IPS DF 6.9 (cell line): ENCODE measurements at places on chromosomes 7 and 10.
A peak's percentile ranks its signal among the peaks of the same experiment; 100 is the strongest.

- peaks cover 2% of the 10 kb centered on the region; the same call in 1 of the 2 replicates for H3K4me1 ChIP-seq
- DNase-seq, result no peak
- peak overlapping the region; percentile 93 for H3K4me3 ChIP-seq
- H3K27ac ChIP-seq, result no peak overlapping the region
- H3K27me3 ChIP-seq, result no peaks in the 10 kb centered on the region
Measured at GRCh38 chr7:99499371-99499720, 735 bp downstream of the ZNF394 start.

DNA sequence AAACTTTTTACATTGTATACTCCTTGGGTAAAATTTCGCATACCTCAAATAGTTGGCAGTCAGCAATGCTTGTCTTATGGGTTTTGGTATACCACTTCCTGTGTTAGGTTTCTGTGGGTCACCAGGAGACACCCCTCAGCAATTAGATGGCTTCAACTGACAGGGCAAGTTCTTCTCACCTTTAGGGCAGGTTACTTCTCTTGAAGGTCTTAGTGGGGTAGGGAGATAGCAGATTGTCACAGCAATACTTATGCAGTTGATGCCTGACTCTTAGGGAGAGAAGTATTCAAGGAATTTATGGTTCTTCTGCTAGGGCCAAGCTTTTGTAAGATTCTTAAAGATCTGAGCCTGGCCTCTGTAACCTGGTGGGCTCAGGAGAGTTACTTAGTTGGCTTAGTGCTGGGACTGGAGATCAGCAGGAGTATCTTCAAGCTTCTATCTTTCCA is 42.9 kb downstream of the MKLN1 start:
- H3K4me1 ChIP-seq, result no peaks in the 10 kb centered on the region; the same call in 1 of the 2 replicates
- no peaks in the 10 kb centered on the region for H3K36me3 ChIP-seq

- H3K4me3 ChIP-seq, result no peak overlapping the region
- no peaks in the 10 kb centered on the region for H3K4me1 ChIP-seq
- no peak for DNase-seq
Measured at GRCh38 chr7:80763704-80764103, 125.3 kb downstream of the CD36 start.

DNA sequence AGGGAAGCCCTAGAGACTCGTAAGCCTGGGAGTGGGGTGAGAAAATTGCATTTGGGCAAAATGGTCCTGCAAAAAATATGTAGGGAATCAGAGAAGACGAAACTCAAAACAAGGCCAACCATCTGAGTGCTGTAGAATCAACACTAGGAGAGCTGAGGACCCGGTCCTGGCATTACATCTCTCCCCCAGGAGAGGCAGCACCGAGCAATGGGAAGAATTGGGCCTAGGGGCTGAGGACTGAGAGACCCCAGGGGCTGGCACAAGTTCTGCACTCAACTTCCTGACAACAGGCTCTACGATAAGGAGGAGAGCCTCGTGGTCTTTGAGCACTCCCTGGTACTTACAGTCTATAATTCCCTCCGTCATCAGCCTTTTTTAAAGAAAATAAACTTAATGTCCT is 47.6 kb downstream of the BPGM start:
- H3K36me3 ChIP-seq, result no peaks in the 10 kb centered on the region
- H3K4me1 ChIP-seq, result no peaks in the 10 kb centered on the region
- peak; percentile 37 for DNase-seq

DNA sequence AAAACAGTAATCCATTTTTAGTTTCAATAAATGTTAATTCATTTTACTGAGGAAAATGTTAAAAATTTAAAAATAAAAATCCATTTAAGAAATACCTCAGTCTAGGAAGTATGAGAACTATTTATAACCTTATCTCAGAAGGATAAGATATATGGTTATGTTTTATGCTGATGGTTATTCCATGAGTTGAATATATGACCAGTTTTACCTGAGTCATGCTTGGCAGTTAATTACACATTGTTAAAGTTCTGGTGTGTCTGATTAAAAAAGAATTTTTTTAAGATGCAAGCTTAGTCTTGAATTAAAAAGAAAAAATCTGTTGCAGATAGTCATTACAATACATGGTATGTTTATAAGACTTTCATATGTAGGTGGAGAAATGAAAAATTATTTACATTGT is 191.7 kb downstream of the ARL4A start:
- no peak overlapping the region for H3K27ac ChIP-seq
- DNase-seq, result no peak
- H3K36me3 ChIP-seq, result no peaks in the 10 kb centered on the region
- H3K27me3 ChIP-seq, result no peaks in the 10 kb centered on the region

DNA sequence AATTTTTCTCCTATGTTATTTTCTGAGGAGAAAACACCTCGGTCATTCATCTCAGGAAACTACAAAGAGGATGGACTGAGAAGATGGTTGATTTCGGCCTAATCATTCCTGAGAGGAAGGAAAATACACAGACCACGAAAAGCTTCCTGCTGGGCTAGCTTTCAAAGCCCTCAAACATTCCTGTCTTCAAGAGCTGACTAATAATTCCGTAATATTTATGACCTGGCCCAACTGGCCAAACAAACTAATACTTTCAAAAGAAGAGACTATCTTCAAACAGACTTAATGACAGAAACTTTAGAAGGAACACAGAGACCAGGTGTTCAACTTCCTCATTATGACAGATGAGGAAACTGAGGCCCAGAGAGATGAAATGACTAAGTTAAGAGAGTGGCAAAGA is 215.1 kb upstream of the FRMD4A start:
- no peak overlapping the region for H3K4me3 ChIP-seq
- no peaks in the 10 kb centered on the region for H3K36me3 ChIP-seq
- no peak for DNase-seq
- H3K27me3 ChIP-seq, result no peaks in the 10 kb centered on the region
- H3K4me1 ChIP-seq, result no peaks in the 10 kb centered on the region

- H3K4me1 ChIP-seq, result no peaks in the 10 kb centered on the region
- no peaks in the 10 kb centered on the region for H3K27me3 ChIP-seq
- H3K4me3 ChIP-seq, result no peak overlapping the region
- no peaks in the 10 kb centered on the region for H3K36me3 ChIP-seq
- no peak overlapping the region for H3K27ac ChIP-seq
Measured at GRCh38 chr10:112605063-112605462, 158.0 kb downstream of the VTI1A start.

- no peaks in the 10 kb centered on the region for H3K27me3 ChIP-seq
- no peak overlapping the region for H3K27ac ChIP-seq
- peak; percentile 18 for DNase-seq
- peaks cover 8% of the 10 kb centered on the region; the same call in 1 of the 2 replicates for H3K4me1 ChIP-seq
- no peaks in the 10 kb centered on the region for H3K36me3 ChIP-seq
Measured at GRCh38 chr7:127900732-127901685, 130.2 kb downstream of the LRRC4 start.

GRCh38 chr10:49112851-49113250 is 2.5 kb downstream of the VSTM4 start:
- H3K4me3 ChIP-seq, result no peak overlapping the region
- H3K27me3 ChIP-seq, result no peaks in the 10 kb centered on the region; the same call in 1 of the 2 replicates
- H3K27ac ChIP-seq, result no peak overlapping the region
- H3K4me1 ChIP-seq, result no peaks in the 10 kb centered on the region

DNA sequence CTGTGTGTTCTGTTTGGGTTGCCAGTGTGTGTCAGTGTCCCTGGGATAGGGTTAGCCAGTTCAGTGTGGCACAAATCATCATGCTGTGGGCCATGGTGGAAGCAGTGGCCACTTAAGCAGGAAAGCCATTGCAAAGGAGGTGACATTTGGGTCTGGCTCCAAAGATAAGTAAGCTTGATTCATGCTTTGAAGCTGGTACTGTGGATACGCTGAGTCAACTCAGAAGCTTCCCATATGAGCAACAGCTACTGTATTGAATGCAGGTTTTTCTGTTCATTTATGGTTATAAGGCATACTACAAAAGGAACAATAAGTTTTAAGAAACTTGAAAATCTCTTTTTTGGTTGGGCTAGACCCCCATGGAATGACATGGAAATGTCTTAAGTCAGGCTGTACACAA is 143.1 kb downstream of the BMPER start:
- H3K27ac ChIP-seq, result no peak overlapping the region
- DNase-seq, result no peak
- H3K36me3 ChIP-seq, result no peaks in the 10 kb centered on the region
- no peak overlapping the region for H3K4me3 ChIP-seq

- H3K36me3 ChIP-seq, result no peaks in the 10 kb centered on the region
- no peak overlapping the region for H3K4me3 ChIP-seq
- DNase-seq, result no peak
- H3K27me3 ChIP-seq, result no peaks in the 10 kb centered on the region
- H3K27ac ChIP-seq, result no peak overlapping the region
Measured at GRCh38 chr10:108567899-108568752, 1355.2 kb downstream of the XPNPEP1 start.

DNA sequence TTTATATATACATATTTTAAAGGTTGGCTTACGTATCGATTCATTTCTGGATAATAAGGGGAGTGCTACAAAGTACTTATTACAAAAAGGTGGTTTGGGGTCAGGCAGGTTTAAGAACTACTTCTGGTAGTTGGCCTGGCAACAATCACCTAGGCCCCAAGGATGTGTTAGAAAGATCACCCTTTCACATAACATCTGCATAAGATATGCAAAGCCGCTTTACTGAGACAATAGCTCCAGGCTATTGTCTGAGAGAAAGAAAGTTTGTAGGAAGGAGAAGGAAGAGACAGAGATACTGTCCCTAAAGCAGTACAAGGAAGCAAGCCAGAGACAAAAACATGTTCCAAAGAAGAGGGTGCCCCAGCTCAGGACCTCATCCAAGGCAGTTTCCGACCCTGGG is 6.2 kb downstream of the PAXIP1 start:
- no peak overlapping the region for H3K4me3 ChIP-seq
- no peaks in the 10 kb centered on the region for H3K4me1 ChIP-seq
- peaks cover 7% of the 10 kb centered on the region; the same call in 1 of the 2 replicates for H3K36me3 ChIP-seq
- no peak overlapping the region for H3K27ac ChIP-seq

- no peaks in the 10 kb centered on the region for H3K4me1 ChIP-seq
- no peaks in the 10 kb centered on the region for H3K36me3 ChIP-seq
- H3K4me3 ChIP-seq, result no peak overlapping the region
- no peak for DNase-seq
- no peak overlapping the region for H3K27ac ChIP-seq
- no peaks in the 10 kb centered on the region for H3K27me3 ChIP-seq
Measured at GRCh38 chr7:18895456-18895855, 222.0 kb downstream of the TWIST1 start.

- no peak for DNase-seq
- H3K4me1 ChIP-seq, result no peaks in the 10 kb centered on the region
- no peaks in the 10 kb centered on the region for H3K36me3 ChIP-seq
- no peak overlapping the region for H3K27ac ChIP-seq
- H3K4me3 ChIP-seq, result no peak overlapping the region
- H3K27me3 ChIP-seq, result no peaks in the 10 kb centered on the region
Measured at GRCh38 chr7:131004371-131004770, 270.4 kb upstream of the KLF14 start.

- H3K27ac ChIP-seq, result no peak overlapping the region
- no peaks in the 10 kb centered on the region for H3K4me1 ChIP-seq
- no peak for DNase-seq
- H3K27me3 ChIP-seq, result no peaks in the 10 kb centered on the region
Measured at GRCh38 chr7:41164440-41164839, 538.5 kb downstream of the INHBA start.

- no peaks in the 10 kb centered on the region for H3K4me1 ChIP-seq
- H3K4me3 ChIP-seq, result no peak overlapping the region
- DNase-seq, result no peak
- H3K27ac ChIP-seq, result no peak overlapping the region
- peaks cover 11% of the 10 kb centered on the region; the same call in 1 of the 2 replicates for H3K36me3 ChIP-seq
Measured at GRCh38 chr10:102375867-102376266, 19.6 kb upstream of the NFKB2 start.
